ENCODE measurements at places on chromosomes 5 and 9.

DNA sequence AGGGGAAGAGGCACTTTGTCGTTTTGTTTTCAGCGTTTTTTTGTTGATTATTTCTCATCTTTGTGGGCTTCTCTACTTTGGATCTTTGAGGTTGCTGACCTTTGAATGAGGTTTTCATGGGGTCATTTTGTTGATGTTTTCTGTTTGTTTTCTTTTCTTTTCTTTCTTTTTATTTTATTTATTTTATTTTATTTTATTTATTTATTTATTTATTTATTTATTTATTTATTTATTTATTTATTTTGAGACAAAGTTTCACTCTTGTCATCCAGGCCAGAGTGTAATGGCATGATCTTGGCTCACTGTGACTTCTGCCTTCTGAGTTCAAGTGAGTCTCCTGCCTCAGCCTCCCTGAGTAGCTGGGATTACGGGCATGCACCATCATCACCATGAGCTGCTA, 946.7 kb downstream of the TLE4 start:
- DNase-seq: no peak

DNA sequence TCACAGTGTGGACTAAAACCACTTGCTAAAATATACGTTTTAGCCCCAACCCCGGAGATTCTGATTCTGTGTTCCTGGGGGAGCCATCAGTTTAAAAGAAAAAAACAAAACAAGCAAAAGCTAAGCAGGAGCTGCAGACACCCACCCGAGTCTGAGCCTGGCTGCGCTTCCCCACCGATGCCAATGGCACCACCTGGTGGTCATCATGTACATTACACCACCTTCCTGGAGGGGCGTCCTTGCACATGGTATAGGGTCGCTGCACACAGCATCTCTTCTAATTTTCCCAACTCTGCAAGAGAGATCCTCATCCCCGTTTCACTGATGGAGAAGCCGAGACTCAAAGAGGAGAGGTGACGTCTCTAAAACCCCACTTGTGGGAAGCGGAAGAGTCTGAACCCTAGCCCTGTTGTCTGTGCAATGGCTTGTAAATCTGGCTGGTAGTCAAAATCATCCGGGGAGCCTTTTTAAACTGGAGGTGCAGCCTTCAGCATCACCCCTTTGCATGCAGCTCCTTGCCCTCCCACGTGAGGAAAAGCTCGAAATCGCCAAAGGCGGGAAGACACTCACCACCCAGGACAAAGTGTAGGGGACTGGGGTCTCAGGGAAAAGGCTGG, 23.1 kb upstream of the CNOT6 start:
- DNase-seq: no peak

DNA sequence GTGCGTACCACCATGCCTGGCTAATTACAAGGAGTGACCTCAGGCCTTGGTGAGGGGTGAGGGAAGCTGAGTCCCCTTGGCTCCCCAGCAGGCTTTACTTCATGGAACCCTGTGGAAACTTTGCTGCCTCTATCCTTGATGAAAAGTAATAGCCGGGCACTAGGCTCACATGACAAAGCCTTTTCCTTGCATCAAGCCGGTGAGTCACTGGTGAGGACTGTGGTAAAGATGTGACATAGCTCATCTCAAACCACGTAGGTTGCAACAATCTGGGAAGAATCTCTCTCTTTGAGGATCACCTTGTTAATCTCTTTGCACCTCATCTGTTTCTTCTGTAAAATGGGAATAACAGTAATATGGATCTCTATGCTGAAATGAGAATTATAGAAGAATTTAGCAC, 116.3 kb upstream of the SLC25A48 start:
- DNase-seq: no peak

- no peak for DNase-seq
Measured at GRCh38 chr5:96702503-96703383, 40.6 kb downstream of the CAST start.

DNA sequence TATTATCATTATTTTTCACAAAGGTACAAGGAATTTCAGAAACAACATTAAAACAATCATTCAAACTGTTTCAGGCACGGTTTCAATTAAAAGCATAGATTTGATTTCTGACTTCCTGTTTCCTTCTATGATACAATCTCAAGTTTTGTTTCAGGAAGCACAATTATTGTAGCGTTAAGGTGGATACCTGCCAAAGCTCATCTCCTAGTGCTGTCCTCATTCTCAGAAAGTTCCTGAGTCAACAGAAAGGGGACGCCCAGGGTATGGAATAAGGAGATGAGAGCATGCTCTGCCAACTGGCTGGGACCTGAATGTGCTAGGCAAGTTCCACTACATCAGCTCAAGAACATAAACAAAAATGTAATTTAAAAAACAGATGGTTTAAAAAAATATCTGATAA, 2.0 kb upstream of the TRIM14 start:
- DNase-seq: peak; percentile 56

- DNase-seq: no peak
Measured at GRCh38 chr5:54230936-54231685, 79.3 kb downstream of the ARL15 start.

DNA sequence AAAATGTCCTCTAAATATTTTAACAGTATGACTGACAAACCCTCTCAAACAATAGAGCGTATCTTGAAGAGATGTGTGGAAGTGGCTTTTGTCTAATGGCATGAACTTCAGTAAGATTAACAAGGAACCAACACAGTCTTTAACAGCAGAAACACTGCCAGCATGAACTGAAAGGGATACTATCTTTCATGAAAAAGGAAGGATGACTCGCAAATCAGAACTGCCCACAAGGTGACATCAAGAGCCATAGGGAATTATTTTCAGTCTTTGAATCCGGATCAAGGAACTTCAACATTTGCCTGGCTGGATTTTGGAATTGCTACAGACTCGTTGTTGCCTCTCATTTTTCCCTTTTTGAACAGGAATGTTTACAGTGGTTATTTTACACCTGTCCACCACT, 5.1 kb upstream of the HEXB start:
- no peak for DNase-seq

GRCh38 chr5:78964889-78965288, 20.2 kb downstream of the ARSB start:
- no peak for DNase-seq

DNA sequence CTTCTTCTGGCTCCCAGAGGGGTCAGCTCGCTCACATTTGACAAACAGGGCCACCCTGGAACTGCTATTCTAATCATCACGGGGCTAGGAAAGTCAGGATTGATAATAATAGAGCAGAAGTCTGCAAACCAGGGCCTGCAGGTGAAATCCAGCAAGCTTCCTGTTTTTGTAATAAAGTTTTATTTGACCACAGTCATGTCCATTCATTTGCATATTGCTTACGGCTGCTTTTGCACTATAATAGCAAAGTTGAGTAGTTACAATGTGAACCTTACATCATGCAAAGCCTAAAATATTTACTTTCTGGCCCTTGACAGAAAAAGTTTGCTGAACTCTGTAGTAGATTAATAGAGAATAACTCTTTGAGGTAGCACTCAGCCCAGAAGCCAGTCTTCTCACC, 63.2 kb upstream of the CTXN3 start:
- no peak for DNase-seq

- DNase-seq: no peak
Measured at GRCh38 chr5:168818558-168818957, 239.4 kb upstream of the PANK3 start.

DNA sequence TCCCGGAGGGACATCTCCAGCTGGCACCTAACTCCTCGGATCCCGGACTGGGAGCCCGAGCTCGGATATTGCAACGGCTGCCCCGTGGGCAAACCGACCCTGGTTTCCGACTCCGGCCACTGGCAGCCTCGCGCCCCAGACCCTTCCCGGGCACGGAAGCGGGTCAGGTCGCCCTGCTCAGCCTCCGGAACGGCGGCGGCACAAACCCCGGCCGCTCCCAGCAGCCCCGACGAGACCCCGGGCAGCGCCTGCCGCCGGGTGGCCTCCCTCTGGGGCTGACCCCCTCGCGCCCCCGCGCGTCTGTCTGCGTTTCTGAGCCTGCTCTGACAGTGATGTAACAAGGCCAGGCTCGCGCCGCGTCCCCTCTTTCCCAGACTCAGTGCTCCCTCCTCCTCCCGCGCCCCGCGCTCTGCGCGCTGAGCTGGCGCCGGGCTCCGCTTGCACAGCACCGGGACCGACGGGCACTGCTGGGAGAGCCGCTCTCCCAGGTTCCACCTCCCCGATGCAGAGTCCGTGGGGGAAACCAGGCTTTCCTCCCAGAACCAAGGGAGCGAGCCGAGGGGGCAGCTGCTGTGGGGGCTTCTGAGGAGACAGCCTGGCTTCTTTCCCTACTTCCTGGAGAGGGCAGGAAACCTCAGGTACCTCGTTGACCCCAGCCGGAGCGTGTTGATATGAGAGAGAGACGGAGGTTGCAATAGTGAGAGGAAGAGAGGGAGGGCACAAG, at the start of gene TMEM215:
Gene TMEM215 (plus strand): TSS at position 373 of the 724 bp plus-strand sequence. CDS start 644 bp downstream, outside the sequence.
- DNase-seq: no peak

- no peak for DNase-seq
Measured at GRCh38 chr5:8005416-8005815, 136.5 kb downstream of the MTRR start.

DNA sequence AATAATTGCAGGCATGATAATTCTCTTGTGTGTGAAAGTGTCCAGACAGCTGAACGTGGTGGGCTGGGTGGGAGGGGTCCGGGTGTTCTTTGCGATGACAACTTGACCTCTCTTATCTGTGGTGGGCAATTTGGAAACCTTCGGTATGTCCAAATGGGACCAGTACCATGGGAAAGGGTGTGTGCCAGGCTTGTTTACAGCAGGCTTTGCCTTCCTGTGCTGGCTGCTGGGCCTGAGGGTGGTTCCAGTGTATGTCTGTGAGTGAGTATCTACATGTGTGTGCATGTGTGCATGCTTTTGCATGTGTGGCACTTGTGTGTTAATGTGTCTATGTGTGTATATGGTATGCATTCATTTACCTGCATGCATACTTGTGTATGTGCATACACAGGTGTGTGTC, 166.4 kb downstream of the GADD45G start:
- no peak for DNase-seq

- no peak for DNase-seq
Measured at GRCh38 chr9:32665101-32665500, 29.6 kb upstream of the TAF1L start.

- no peak for DNase-seq
Measured at GRCh38 chr5:332843-333242, 11.3 kb downstream of the AHRR start.

DNA sequence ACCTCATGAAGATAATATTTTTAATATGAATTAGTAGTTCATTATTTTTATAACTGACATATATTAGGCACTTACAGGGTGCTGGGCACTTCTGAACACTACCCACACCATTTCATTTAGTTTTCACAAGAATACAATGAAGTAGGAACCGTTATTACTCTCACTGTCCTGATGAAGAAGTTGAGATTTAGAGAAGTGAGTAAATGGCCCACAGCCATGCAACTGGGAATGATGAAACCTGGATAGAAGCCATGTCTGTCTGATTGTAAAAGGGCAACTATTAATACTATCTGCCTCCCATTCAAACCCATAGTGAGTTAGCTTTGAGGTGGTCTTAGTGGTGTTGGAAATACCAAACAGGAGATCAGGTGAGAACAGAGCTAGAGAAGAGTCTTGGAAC, 29.6 kb upstream of the OTULINL start:
- DNase-seq: no peak

GRCh38 chr9:31541721-31542281, 842.6 kb upstream of the ACO1 start:
- no peak for DNase-seq

- DNase-seq: no peak
Measured at GRCh38 chr5:51652980-51653379, 269.7 kb downstream of the ISL1 start.

DNA sequence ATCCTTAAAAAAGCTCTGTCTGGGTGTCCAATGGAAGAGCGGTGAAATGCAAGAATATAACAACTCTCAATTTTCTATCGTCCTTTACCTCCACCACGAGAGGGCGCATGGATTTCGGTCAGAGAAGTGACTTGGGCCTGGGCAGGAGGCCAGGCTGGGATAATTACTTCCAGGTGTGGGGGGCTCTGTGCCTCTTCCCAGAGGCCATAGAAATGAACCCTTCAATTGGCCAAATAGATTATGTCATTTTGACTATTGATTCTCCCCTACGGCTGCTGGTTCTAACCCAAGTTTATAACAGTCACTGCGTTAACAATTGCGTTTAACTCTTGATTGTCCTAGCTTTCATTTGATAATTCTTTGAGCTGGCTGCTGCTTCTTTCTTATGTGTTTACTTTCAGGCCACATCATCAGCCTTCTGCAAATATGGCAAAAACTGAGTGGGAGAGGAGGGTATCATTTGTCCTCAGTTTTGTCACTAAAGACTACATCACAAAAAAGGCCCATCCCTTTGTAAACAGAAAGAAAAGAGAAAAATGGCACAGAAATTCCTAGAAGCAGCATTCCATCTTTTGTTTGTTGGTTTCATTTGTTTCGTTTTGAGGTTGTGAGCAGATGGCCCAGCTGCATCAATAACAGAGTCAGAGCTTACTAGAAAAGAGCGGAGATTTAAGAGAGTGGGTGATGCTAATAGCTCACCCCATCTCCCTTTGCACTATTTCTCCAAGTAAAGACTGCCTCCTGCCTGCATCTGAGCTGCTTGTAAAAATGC, 45.4 kb upstream of the ZFR start:
- no peak for DNase-seq

DNA sequence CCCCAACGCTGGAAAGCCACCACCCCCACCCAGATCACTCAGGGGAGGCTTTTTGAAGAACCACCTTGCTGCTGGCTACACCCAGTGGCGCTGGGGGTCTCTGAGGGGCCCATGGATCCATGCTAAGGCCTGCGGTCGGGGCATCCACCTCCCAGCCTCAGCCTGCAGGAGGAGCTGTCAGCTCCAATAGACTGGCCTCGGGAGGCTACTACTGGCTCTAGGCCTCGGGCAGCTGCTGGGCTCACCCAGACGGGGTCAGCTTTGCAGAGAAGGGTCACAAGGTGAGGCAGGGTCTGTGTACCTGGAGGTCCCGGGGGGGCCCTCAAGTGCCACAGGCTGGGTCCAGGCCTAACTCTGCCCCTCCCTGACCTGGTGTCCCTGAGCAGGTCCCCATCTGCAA, 193.7 kb downstream of the OLFM1 start:
- no peak for DNase-seq

GRCh38 chr5:96247097-96247701, 185.8 kb downstream of the PCSK1 start:
- DNase-seq: no peak

DNA sequence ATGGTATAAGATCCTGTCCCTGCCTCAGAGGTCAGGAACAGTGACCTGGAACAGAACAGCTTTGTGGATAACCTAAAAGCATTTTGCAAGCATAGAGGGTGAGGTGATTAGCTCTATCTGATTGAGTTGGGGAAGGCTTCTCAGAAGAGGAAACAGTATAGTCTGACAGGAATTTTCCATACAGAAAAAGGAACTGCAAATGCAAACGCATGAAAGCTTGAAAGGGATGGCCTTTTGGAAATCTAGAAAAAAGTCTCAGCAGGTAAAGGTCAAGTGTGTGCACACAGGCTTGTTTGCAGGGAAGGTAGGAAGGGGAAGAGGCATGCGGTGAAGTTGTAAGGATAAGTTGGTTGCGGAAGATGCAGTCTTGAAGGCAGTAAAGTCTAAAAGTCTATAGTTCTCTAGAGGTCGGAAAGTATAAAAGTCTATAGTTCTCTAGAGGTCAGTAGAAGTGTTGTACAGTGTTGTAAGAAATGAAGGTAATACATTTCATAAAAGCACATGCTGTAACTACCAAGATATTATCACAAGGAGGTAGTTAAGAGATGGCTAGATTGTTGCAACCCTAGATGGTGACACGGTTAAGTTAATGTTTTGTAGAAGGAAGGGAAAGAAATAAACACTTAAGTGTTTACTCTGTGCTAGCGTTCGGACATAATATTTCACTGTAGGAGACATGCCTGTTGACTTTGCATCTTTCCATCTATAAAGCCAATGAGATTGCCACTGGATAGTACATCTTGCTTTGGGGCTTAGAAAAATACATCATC, 16.7 kb upstream of the HSPB3 start:
- no peak for DNase-seq

Data from GF-D8 (cell line).